EL (cell line): ENCODE measurements at places on chromosomes 11 and 22.

GRCh38 chr11:61498767-61499341, 9.7 kb upstream of the LRRC10B start:
- no peak for DNase-seq

DNA sequence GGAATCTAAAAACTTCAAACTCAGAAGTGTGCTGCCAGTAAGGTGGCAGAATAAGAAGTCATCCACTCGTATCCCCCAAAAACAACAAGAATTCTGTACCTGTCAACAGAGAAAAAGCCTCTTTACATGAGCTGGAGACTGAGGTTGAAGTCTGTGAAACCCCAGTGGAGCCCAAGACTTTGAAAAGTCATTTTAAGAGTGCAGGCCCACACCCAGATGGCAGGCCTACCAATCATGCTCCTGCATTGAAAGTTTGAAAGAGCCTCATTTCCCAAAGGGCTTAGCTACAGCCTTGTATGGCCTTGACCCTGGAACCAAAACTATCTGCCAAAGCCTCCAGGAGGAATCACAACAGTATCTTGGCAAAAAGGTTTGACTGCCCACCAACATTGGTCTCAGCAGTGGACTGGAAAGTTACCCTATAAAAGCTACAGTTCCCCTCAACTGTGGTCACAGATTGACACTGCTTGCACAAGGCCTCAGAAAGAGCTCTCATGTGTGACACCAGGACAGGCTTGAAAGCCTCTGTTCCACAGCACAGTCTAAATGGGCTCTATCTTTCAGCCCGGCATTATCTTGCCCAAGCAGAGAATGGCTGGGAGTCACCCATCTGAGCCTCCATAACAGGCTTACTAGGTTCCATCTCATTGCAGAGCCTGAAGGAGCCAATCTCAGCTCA, 47.7 kb downstream of the SLC22A9 start:
- DNase-seq, result no peak

- peak; percentile 78 for DNase-seq
These were observed 539 bp downstream of the SLC35C1 start for GRCh38 chr11:45805305-45806071.

DNA sequence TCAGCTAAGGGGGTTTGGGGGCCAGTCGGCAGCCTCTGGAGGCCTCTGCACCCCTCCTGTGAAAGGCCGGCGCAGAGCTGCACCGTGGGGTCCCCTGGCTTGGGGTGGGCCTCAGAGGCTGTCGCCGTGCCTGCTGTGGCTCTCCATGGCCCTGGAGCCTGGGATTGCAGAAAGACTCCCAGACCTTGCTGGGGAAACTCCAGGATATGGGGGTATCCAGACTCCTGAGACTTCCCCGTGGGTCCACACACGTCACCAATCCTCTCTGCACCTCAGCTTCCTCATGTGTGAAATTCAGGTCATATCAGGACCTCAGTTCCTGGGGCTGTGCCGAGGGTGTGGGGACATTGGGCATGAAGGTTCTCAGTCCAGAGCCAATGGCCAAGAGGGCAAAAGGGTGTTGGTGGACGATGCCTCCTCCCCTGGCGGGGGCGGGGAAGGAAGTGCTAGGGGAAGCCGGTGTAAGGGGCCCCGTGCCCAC, 97.1 kb downstream of the KCNQ1 start:
- DNase-seq, result no peak

DNA sequence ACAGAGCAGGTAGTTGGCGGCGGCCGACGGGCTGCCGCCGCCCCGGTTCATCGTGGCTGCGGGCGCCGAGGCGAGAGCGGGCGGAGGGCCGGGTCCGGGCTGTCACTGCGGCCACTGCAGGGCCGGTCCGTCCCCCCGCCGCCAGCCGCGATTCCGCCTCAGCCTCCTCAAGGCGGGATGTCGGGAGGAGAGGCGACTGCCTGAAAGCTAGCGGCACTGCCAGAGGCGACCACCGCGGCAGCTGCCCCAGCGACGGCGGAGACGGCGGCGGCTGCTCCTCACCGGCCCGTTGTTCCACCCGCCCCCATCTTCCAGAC, 234 bp downstream of the SESN3 start:
- DNase-seq, result no peak

- DNase-seq, result no peak
These were observed 38.5 kb downstream of the TIMP3 start for GRCh38 chr22:32839831-32840584.

DNA sequence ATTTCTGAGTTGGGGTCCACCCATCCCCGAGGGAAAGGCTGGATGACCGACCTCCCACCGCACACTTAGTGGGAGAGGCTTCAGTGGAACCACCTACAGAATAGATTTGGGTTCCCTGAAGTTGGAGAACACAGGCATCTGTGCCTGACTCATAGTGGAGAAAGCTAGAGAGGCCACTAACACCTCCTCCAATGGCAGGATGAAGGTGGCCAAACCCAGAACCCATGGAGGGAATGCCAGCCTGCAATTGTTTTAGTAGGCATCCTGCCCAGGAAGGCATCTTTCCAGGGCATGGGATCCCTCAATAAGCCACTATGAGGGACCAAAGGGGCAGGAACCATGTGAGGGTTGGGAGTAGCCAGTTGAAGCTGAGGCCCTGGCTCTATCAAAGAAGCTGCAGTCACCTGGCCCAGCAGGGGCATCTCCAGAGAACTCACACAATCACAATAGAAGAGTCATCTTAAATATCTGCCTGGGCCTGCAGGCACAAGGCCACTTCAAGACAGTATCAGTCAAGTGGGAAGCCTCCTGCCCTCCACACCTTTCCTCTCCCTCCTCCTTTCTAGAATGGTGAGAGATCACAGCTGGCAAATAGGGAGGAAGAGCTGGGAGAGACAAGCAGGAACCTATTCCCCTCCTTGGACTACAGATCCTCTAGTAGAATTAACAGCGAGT, 124.1 kb upstream of the CSNK2A3 start:
- no peak for DNase-seq
